Retina (tissue), 1 donor: ENCODE measurements at places on chromosomes 4 and X.

GRCh38 chr4:81839347-81840042 is 367.8 kb upstream of the RASGEF1B start:
- no peak for DNase-seq

DNA sequence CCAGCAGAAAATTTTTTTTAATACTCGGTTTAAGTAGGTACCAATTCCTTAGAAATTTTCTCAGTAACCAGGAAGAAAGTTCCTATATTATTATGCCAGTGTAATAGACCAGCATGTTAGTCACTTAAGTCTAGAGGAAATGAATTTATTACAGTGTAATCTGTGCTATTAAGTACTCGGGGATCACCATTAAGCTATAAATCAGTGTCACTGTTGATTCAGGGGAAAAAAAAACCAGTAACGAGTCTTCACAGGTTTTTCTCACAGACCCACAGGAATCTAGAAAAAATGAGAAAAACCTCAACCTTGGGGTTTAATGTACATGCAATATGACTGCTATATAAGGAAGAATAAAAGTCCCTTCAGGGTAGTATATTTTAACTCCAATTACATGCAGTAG is 138.3 kb upstream of the IL1RAPL2 start:
- no peak for DNase-seq

DNA sequence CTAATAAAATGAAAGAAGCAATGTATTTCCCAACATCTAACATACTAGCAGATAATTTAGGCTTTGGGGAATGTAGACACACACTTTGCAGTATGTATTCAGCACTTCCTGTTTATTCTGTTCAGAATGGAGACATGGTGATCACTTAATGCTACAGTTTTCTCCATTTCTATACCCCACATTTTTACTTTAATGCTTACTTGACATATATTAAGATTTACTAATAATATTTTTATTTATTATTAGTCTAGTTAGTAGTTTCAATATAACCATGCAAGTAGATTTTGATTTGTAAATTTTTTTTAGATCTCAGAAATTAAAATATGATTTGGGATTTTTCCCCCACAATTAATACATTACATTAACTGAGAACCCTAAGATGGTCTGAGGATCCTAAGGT is 98.4 kb downstream of the PRSS12 start:
- DNase-seq: no peak

DNA sequence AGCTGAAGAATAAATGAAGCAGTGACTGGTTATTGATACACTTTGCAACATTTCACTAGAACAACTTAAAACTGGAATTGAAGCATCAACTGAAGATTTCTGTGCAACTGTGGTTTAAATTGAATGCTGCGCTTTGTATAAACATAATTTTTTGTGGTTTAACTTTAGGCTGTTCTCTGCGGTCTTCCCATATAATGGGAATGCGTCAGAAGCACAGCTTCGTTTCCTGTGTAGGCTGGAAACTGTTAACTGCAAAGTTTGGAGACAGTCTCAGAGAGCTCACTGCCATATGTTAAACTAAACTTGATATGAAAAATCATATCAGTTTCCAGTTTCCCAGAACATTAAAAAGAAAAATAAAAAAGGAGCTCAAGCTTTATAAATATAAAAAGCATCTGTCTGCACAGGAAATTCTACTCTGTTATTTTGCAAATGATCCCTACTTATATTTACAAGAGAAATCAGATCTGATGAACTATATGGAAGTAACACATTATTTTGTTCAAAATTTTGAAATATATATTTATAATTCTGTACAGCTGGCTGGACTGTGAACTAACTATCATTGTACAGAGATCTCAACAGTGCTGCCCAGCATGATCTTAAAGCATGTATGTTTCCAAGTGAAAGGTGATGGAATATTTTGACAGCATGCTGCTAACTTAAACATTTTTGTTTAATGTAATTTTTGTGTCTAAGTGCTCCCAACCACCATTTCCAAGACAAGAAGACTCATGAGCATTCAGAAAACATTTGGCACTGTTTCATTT is 139.9 kb downstream of the NDST3 start:
- no peak for DNase-seq

DNA sequence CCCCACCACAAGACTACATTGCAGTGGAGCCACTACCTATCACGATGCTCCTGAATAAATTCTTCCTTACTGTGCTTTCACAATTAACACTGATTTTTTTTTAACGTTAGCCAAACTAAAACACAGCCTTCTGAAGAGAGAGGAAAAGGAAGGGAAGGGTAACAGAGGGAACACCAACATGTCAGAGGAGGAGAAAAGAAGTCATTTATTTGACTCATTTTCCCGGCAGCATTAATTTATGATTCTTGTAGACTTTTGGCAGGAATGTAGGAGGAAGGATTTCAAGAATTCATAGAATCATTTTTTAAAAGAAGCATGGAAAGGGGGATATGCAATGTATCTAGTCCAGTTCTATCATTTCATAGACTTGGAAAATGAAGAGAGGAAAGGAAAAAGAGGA is 74.3 kb upstream of the IQCM start:
- DNase-seq: no peak
